ENCODE measurements at places on chromosomes 16 and 17.
A peak's percentile ranks its signal among the peaks of the same experiment; 100 is the strongest.

DNA sequence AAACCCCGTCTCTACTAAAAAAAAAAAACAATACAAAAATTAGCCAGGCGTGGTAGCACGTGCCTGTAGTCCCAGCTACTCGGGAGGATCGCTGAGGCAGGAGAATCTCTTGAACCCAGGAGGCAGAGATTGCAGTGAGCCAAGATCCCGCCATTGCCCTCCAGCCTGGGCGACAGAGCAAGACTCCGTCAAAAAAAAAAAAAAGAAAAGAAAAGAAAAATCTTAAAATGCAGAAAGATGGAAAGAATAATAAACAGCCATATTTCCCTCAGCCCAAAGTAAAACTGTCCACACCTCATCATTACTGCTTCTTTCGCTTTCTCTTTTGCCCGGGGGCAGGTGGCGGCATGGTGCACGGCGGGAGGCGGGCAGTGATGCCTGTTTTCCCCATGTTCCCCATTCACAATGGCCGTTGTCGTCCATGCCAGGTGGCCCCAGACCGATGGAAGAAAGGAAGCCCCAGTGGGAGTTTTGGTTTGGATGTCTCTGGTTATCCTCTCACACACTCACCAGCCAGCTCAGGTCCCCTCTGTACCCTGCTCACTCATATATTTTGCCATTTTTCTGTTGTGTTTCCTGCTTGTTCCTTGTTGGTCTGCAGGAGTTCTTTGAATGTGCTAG is 37.0 kb upstream of the PEMT start:
- peak; percentile 32 for DNase-seq

GRCh38 chr16:53713403-53714204 is 9.6 kb downstream of the FTO start:
- no peak for DNase-seq

DNA sequence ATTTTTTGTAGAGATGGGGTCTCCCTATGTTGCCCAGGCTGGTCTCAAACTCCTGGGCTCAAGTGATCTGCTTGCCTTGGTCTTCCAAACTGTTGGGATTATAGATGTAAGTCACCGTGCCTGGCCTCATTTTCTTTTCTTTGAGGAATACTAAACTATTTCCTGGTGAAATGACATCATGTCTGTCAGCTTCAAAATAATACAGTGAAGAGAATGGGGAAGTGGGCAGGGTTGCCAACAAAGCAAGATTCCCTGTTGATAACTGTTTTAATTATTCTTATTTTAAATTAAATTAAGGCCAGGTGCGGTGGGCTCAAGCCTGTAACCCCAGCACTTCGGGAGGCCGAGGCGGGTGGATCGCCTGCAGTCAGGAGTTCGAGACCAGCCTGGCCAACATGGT is 21.1 kb downstream of the PIPOX start:
- no peak for DNase-seq

DNA sequence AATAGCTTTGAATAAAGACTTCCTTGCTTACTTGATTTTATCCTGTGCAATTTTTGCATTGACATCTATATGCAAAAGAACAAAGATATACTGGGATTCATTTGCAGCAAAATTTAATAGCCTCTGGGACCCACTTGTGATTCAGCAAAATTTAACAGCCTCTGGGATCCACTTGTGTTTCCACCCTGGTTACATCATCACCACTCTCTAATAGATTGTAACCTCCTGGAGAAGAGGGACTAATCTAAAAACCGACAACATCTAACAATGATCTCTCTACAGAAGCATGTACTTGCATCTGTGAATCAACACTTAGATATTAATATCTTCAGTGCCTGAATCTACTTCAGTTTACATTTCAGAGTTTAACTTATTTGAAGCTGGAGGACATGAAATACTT is 202.0 kb upstream of the CPHXL start:
- no peak for DNase-seq

- DNase-seq = no peak
Observed at GRCh38 chr16:88734361-88734728, 28.0 kb downstream of the CTU2 start.

DNA sequence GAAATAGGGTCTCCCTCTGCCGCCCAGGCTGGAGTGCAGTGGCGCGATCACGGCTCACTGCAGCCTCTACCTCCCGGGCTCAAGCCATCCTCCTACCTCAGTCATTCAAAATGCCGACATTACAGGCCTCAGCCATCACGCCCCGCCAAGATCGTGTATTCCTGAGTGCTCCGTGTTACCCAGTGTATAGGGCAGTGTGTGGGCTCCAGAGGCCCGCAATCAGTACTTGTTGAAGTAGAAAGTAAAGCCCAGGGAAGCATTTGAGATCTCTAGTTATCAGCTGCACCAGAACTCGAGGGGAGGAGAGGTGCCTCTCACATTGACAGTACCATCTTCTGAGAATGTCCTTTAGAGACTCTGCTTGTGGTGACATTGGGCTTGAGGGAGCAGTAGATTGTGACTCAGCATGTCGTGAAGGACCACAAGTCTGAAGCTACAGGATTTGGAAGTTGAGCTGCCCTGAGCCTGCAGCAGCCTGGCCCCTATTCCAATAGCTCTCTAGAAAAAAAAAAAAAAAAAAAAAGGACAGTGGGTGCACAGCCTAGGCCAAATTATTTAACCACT is 1.1 kb upstream of the PRPSAP1 start:
- no peak for DNase-seq

DNA sequence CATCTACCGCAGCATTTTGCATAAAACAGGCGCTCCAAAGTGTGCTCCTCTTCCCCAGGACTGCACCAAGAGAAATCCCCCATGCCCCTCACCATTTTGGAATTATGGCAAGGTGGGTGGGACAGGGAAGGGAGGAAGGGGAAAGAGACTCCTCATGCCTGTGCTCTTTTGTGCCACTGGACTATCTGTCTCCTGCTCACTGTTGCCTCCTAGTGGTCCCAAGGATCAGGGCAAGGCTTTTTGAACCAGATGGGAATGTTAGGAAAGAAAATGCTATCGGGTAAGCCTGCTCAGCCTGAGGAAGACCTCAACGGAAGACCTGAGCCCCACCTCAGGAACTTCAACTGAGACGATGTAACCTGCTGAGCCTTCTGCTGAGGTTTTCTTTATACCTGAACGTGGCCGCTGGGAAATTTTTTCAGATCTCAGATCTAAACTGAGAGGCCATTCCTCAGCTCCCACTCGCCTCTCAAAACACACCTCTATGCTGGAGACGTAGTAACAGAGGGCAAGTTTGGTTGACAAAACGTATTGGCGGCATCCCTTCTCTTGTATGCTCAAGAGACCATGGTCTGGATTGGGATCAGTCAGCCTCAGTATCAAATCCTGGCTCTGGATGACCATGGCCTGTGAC is 58.3 kb downstream of the SPACA3 start:
- DNase-seq = no peak

- DNase-seq = no peak
Observed at GRCh38 chr17:33925649-33926048, 329.4 kb upstream of the CCL2 start.

GRCh38 chr17:78973792-78974520 is 5.8 kb downstream of the LGALS3BP start:
- no peak for DNase-seq

- DNase-seq = no peak
Observed at GRCh38 chr17:5299383-5299782, 17.3 kb downstream of the RABEP1 start.

DNA sequence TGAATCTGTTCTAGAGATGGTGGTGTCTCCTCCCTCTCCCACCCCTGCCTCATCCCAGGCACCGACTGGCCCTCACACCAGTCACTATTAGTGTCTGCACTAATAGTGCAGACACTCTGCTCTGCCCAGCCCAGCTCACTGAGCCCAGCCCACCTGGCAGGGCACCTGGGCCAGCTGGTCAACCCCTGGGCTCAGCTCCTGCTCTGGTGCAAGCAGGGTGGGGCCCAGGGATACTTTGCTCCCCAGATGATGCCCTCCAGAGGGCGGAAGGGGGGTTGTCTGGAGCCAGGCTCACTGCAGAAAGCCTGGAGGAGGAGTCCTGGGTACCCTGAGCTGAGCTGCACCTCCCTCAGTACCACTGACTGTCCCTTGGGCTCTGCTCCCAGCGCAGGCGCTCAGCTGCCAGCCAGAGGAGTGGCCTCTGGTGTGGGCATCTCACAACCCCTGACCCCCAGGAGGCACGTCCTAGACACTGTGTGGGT is 14.5 kb downstream of the RAB11FIP4 start:
- DNase-seq = no peak

- DNase-seq = no peak
Observed at GRCh38 chr17:66807182-66807581, 27.7 kb upstream of the CACNG5 start.

- no peak for DNase-seq
Observed at GRCh38 chr17:39763051-39763820, 25.5 kb downstream of the GRB7 start.

DNA sequence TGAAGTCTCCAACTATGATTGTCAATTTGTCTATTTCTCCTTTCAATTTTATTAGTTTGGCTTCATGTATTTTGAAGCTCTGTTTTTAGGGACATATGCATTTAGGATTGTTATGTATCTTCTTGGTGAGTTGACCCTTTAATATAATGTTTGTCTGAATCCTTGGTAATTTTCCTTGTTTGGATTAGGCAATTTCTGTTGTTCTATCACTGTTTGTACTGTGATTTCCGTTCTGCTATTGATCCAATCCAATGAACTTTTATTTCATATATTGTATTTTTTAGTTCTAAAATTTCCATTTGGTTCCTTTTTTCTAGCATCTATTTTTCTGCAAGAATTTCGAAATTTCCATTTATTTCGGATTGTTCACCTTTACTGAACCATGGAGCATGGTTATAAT is 31.0 kb downstream of the RAB11FIP4 start:
- no peak for DNase-seq

GRCh38 chr17:51056813-51057510 is 63.7 kb downstream of the SPAG9 start:
- DNase-seq = peak; percentile 9

DNA sequence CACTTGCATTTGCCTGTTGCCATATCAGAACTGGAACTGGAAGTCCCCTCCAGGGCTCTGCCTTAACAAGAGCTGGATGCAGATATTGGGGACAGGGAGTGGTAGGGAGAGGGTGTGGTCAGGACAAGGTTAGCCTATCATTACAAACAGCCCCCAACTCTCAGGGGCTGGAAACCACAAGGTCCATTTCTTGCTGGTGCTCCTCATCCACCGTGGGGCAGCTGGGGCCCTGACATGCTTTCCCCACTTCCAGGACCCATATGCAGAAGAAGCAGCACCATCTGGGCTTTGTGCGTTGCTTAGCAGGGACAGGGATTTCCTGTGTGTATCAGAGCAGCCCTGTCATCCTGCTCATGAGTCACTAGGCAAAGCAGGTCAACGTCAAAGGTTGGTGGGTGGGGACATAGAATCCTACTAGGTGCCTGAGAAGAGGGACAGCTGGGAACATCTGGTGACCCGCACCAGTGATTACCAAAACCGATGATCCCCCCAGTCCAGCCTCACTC is 26.9 kb downstream of the RGS9 start:
- DNase-seq = peak; percentile 45
